Esophagus squamous epithelium (tissue), 5 donors: ENCODE measurements at places on chromosomes 7 and 10. TPM values are rescaled to one million over a fixed set of nuclear protein-coding genes. Genes with fewer than 3 reads are reported as not detected.

Gene IL6
- total RNA-seq, result not detected

Gene EVX1
- not detected for total RNA-seq

- no peak for DNase-seq
These were observed 44.0 kb downstream of the CREB3L2 start for GRCh38 chr7:137957887-137958286.

DNA sequence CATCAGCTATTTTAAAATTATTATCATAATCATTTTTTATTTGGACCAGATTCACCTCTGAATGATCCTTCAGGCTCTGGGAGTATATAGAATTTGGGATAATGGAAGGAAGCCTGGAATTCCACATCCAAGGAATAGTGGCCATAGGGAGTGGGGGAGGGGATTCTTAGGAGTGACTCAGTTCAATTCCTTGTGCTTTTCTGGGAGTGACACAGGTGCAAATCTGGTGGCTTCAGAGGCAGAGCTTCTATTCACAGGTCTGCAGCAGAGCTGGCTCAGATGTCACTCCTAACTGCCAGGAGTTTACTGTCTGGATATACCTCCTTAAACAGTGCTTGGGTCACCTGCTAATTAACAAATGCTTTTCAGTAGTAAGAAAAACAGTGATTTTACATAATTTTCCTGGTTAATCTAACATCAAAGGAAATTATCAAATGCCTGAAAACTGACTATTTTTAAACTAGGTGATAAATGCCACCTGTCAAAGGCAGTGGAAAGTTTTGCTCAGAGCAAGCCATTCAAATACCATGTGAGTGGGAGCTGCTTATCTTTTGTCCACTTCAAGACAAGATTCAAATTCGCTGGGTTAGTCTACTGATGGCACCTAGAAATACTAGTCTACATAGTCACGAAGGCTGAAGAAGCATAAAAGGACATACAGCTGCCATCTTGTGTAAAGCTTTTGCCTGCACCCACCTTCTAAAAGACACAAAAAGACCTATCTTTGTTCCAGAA, 106.7 kb upstream of the LAMB4 start:
- no peak for DNase-seq

GRCh38 chr7:158018971-158019645, 568.5 kb downstream of the PTPRN2 start:
- no peak for DNase-seq

DNA sequence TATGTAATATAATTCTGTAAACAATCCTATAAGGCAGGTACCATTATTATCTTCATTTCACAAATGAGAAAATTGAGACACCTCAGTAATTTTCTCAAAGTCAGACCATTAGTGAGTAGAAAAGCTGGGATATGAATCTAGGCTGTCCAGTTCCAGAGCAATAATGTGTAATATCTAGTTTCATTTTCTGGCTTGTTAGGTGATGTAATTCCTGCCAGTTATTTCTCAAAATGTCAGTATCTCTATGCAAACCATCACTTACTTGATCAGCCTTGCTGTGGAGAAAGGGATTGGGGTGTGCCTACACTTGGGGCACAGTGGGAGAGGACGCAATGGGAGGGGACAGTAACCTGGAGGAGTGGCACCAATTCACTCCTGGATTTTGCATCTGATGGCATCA, 157.5 kb downstream of the LYZL1 start:
- DNase-seq, result no peak
